ENCODE measurements at places on chromosomes 1 and 21.

GRCh38 chr1:231392389-231393131, 29.5 kb downstream of the EGLN1 start:
- DNase-seq, result no peak

- peak; percentile 66 for DNase-seq
Measured at GRCh38 chr1:240575981-240576662, 35.8 kb downstream of the GREM2 start.

DNA sequence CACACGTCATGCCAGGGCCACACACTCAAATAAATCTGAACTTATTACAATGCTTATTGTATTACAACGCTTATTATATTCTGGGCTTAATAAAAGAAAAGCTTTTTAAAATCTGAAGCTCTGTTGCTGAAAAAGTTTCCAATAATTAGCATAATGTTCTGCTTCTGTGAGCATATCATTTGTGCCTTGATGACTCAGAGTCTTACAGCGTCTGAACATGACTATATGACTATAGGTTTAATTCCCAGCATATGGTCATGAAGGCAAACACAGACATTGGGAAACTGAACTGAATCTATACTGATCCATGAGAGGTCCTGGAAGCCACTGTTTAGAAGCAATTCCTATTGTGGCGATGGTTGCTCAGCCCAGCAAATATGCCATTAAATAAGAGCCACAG, 66.3 kb downstream of the SIM2 start:
- DNase-seq, result no peak

DNA sequence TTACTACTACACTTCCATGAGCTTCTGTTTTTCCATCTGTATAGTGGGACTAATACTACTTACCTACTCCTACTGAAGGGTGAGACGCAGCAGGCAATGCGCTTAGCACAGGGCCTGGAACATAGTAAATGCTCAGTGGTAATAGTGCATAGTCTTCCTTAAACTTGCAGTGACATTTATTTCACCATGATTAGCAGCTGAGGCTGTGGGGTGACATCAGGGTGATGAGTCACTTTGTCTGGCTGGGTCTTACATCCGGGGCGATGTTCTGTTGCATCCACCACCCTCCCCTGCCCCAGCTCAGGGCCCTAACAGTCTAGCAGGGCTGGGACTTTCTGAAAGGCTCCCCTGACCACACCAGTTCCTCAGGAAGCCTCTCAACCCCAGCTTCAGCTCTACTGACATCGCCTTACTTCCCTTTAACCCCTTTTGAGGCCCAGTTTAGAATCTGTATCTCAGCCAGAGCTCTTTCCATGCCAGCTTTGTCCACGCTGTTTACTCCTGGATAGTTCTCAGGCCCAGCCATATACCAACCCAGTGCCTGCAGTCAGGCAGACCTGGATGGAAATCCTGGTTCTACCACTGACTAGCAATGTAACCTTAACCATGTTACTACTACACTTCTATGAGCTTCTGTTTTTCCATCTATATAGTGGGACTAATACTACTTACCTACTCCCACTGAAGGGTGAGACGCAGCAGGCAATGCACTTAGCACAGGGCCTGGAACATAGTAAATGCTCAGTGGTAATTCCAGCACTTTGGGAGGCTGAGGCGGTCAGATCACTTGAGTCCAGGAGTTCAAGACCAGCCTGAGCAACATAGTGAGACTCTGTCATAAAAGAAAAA, 66.3 kb downstream of the CD58 start:
- DNase-seq, result peak; percentile 91

DNA sequence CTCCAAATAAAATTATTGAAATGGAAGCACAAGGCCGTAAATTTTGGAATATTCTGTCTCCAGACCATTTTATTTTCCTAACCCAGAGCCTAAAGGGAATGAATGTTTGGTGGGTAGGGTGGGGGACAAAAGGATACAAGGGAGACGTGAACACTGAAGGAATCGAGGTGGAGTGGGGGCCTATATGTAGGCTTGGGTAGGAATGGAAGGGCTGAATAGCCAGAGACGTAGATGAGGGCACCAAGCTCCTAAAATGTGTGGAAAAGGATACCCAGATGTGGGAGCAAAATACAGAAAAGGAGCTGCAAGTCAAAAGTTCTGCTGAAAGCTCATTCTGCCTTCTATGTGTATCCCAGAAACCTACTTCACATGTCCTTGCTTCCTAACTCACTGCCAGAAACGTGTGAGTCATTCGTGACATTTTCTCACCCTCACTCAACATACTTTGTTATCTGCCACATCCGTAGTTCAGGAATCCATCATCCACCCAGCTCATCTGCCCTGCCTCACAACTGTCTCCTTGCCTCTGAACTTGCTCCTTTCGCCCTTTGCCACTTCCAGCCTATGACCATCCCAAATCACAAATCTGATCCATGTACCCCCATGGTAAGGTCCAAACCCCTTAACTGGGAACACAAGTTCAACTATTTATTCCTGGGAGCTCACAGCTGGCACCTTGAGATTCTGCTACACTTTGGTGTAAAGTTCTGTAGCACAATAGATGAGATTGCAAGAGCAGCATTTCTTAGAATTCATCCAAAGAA, 84.1 kb upstream of the PRDX6 start:
- DNase-seq, result no peak

- no peak for DNase-seq
Measured at GRCh38 chr1:218613105-218613504, 268.0 kb downstream of the TGFB2 start.

DNA sequence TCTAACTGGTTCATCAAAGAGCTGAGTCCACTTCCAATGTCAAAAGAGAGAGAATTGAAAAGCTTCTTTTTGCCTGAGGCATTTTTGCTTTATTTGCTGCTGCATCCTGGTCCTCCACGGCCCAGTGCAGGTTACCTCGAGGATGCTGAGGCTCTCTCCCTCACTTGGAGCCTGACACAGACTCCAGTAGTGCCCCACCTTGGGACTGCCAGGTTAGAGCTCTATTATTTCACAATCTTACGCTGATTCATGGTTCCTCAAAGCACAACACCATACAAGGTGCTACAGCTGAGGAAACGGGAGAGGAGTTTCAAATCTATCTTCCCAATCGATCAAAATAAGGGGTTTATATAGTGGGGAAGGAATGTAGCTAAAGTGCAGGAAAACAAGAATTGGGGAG, 13.6 kb upstream of the PLPPR4 start:
- DNase-seq, result no peak

DNA sequence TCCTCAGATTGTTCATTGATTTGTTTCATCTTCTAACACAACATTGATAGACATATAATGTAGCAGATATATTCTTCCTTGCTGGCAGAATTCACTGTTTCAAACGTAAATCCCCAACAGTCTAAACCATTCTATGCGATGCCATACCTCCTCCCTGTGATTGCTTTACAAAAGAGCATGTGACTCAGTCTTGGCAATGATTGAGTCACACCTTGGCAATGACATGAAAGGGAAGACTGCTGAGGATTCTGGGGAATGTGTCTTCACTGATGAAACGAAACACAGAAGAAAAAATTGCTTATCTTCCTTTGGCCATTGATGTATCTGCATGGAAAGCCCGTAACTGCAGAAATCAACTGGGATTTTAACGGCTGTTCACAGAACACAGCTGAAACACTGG, 409.6 kb upstream of the ZRANB2 start:
- no peak for DNase-seq

GRCh38 chr1:227901906-227902640, 45.7 kb downstream of the WNT9A start:
- DNase-seq, result no peak

DNA sequence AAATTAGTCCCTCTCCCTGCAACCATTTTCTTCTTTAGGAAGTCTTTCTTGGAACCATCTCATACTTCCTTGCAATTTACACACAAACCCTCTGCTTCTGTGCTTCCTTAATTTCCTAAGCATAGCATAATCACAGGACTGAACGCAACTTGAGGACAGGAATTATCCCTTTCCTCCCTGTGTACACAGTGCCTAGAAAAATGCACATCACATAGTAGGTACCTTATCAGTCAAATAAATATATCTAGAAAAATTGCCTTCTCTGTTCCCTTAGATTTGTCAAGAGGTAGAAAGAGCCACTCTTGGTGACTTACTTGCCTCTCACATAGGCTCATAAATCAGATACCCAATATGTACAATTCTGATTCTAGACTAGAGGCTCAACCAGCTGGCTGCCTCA, 4.9 kb downstream of the ASPM start:
- no peak for DNase-seq

GRCh38 chr1:14366091-14367018, 232.1 kb upstream of the KAZN start:
- no peak for DNase-seq
